ENCODE measurements at places on chromosomes 3 and 15.

- peak; percentile 83 for DNase-seq
Observed at GRCh38 chr3:144018776-144019175, 47.2 kb downstream of the DIPK2A start.

DNA sequence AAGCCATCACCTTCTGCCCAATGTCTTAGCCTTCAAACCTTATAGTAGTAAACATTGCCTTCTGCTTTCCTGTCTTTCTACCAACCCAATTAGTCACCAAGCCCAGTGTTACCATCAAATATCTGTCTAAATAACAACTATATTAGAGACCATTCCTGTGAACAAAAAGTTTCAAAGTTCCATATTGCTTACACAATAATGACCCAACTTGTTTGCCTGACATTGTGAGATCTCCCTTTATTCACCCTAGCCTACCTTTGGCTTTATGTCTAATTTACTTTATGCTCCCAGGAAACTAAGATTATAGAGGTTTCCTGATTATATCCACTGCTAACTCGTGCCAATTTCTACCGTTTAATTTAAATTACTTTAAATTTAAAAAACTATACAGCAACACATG is 26.0 kb upstream of the KCNAB1 start:
- DNase-seq = no peak

GRCh38 chr3:47251689-47252088 is 30.9 kb downstream of the KIF9 start:
- DNase-seq = no peak

DNA sequence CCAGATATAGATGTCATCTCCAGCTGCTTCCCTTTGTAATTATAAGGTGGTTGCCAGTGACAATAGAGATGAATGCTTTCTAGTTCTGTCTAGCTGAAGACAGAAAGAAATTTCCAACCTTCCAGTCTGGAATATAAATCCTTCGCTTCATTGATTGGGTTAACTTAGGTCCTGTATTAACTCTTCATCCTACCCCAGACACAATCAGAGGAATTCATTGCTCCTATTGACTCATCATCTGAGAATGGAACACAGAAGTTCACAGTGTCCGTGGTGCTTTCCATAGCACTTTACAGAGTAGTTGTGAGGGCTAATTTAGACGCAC is 241.4 kb downstream of the NFKBIZ start:
- peak; percentile 67 for DNase-seq

DNA sequence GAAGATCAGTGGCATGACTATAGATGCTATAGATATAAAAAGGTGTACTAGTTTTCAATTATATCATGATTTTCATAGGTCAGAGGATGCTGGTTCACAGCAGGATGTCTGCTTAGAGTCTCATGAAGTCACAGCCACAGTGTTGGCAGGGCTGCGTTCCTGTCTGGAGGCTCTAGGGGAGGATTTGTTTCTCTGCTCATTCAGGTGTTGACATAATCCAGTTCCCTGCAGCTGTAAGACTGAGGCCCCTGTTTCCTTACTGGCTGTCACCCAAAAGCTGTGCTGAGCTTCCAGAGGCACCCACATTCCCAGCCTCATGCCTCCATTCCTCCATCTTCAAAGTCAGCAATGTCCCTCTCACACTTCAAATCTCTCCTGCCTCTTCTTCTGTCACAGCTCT is 170.7 kb downstream of the OCA2 start:
- peak; percentile 19 for DNase-seq

GRCh38 chr15:51082246-51082645 is 12.5 kb downstream of the TNFAIP8L3 start:
- no peak for DNase-seq

GRCh38 chr3:54853573-54854404 is 74.1 kb downstream of the LRTM1 start:
- DNase-seq = peak; percentile 66

- DNase-seq = no peak
Observed at GRCh38 chr3:31181661-31182060, 287.2 kb upstream of the GADL1 start.
